T-helper 9 cell (primary cell): ENCODE measurements at places on chromosomes 6 and 20.
A peak's percentile ranks its signal among the peaks of the same experiment; 100 is the strongest.

GRCh38 chr6:130513770-130514169 lies 148.0 kb downstream of the TMEM200A start:
- DNase-seq, result peak; percentile 3

DNA sequence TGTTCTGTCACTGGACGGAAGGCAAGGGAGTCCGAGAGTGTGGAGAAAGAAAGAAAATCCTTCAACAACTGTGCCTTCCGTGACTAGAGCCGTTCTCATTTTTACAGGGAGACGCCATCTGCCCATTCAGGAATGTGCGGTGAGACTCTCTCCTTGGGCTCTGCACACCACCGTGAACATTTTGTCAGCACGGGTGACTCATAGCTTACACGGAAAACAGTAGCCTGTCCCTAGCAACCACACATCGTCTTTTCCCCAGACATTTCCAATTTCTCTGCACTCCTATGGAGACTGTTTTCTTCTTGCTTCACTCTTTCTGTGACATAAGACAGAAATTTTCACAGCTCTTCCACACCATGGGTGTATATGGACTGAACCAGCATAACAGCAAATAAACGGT lies 55.1 kb downstream of the TBXT start:
- no peak for DNase-seq

- no peak for DNase-seq
Measured at GRCh38 chr20:23413862-23414422, 7.3 kb downstream of the NAPB start.

DNA sequence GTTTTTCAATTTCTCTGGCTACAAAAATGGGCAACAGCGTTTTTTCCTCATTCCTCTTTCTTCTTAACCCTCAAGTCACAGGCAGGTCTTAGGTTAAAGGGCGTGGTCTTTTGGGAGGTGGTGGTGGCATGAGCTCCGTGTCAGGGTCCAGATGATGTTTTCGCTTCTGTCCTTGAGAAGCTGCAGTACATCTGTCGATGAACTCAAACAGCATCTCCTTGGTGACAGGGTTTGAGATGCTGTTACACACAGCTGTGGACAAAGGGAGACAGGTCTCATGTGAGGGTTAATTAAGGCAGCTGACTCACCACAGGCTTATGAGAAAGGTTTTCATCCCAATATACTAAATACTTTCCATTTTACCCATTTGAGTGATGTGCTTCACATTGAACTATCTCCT lies 350.8 kb downstream of the RNGTT start:
- DNase-seq, result no peak

- no peak for DNase-seq
Measured at GRCh38 chr6:137265561-137266308, 46.5 kb upstream of the IFNGR1 start.

DNA sequence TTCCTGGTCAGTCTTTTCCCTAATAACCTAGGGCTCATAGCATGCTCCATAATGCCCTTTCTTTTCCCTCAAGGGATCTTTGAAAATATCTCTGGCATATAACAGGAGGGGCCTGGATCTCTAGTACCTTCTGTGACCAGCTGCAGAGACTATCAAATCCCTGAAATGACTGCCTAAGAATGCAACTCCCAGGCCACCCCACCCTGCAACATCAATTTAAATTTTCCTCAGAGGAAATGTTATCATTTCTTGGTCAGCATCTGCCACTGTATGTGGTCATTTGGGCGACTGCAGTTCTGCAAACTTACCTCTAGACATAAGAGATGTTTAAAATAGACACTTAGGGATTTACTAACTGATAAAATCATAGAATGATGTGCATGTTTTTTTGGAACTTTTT lies 200.2 kb downstream of the KCNQ5 start:
- DNase-seq, result no peak

DNA sequence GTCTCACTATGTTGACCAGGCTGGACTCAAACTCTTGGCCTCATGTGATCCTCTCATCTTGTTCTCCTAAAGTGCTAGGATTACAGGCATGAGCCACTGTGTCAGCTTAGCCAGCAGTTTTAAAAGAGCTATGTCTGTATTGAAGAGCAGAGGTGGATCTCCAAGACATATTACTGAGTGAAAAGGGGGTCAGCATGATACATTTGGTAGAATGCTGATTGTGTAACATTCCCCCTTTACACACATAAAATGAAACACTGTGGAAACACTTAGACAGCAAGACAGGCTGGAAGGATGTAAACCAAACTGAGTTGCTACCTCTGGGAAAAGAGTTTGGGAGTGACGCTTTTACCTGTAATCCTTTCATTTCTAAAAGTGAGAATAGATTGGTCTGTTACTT lies 1.7 kb upstream of the RIPOR3 start:
- DNase-seq, result no peak

- no peak for DNase-seq
Measured at GRCh38 chr6:7129360-7129759, 21.6 kb downstream of the RREB1 start.

DNA sequence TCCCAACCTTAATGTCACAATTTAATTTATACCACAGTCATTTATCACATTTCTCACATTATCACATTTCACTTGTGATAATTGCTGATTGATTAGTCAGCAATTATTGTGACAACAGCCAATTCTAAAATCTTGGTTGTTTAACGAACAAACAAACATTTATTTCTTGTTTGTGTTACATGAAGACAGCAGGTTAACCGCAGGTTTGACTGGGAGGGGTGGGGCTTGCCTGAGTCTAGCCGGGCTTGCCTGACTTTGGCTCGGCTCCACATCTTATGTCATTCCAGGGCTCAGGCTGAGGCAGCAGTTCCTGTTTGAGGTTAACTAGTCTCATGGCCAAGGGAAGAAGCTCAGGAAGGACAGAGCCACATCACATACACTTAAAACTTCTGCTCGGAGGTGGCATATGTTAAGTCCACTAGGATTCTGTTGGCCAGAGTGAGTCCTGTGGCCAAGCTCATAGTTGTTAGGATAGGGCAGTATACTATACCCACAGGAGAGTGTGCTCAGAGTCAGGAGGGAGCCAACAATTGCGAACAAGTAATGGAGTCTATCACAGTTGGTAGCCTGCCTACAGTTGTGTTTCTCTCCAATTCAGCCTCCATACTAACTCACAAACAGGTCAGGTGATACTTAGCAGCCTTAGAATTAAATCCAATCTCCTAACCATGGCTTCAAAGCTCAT lies 90.0 kb upstream of the IFNGR1 start:
- peak; percentile 4 for DNase-seq

- DNase-seq, result no peak
Measured at GRCh38 chr6:24486065-24486464, 3.3 kb downstream of the GPLD1 start.

DNA sequence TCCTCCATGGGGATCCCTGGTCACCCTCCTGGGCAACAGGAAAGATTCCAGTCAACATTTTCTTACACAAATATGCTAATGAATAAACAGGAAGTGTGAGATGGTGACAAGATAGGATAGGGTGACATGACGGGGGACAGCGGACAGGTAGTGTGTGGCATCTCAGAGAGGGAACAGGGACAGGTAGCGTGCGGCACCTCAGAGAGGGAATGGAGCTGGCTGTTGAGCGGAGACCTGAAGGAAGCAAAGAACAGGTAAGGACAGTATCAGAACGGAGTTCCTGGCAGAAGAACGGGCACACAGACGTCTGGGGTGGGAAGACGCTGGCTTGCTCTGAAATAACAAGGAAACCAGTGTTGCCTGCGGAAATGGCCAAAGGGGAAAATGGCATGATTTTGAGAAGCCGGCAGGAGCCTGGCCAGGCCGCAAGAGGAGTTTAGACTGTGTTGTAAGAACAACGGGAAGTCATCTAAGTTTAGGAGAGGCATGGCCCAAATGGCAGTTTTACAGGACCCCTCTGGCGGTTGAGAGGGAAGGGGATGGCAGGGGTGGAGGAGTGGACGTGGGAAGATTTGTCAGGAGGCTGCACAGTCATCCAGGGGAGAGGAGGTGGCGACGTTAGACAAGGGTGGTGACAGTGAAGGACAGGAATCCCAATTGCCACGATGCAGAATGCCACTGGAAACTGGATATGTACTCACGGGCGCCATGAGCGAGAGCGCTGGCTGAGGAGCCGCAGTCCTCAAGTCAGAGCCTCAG lies 111.6 kb downstream of the JPH2 start:
- DNase-seq, result no peak

DNA sequence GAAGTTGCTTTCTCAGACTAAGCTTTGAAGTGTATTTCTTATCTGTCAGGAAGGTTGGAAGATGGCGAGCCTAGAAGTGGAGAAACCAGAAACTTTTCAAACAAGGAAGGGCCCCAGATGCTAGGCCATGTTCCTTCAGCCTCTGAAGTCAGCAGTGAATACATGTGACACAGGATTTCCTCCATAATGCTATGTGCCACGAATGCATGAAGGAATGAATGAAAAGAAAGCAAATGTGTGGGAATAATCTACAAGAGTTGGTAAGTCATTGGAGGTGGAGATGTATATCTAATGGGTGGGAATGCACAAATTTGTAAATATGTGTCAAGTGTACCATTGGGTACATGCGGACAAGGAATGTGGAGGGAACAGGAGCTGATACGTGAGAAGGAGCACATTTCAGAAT lies 123.2 kb upstream of the PRSS16 start:
- DNase-seq, result no peak

GRCh38 chr20:38023181-38024001 lies 9.9 kb downstream of the TTI1 start:
- DNase-seq, result no peak

- DNase-seq, result no peak
Measured at GRCh38 chr20:40010483-40010882, 678.6 kb downstream of the MAFB start.

DNA sequence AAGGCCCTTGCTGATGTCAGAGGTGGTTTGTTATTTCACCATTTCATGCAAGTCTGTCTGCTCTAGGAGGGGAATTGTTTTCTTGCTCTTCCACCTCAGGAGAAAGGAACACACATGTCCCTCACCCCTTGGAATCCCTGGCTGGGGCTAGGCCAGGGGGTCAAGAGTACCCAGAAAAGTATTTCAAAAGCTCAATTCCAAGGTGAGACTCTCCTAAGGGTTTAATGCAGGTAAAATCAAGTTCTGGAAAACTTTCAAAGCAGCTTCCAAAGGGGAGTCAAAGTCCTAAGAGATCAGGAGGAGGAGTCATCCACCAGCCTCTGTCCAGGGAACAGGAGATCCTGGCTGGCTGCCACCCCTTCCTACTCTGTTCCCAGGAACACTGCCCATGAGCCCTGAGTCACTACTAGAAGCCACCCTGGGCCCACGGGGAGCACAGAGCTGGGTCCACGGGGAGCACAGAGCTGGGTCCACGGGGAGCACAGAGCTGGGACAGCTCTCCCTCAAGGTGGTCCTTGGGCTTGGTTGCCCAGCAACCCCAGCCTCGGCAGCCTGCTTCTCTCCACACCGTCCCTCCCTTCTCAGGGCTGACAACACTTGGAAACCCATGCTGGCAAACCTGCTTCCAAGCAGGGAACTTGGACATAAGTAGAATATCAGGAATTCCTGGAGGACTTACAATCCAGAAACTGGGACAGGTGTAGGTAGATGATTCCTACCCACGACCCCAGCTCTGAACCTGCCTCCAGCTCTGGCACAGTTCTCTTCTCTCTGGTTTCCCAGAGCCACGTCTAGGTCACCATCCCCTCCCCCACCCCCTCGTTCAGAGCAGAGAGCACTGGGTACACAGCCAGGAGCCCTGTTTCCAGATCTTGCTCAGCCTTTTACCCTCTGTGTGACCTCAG lies 35.3 kb upstream of the CDKN1A start:
- no peak for DNase-seq

GRCh38 chr20:916125-916799 lies at the start of gene ANGPT4:
ANGPT4 (minus strand) TSS chr20:916334; CDS start chr20:916214, 120 bp downstream.
- no peak for DNase-seq
